RWPE1 (cell line): ENCODE measurements at places on chromosomes 6 and 20.

GRCh38 chr6:139290787-139291311 lies 949 bp downstream of the TXLNB start:
- DNase-seq: no peak

DNA sequence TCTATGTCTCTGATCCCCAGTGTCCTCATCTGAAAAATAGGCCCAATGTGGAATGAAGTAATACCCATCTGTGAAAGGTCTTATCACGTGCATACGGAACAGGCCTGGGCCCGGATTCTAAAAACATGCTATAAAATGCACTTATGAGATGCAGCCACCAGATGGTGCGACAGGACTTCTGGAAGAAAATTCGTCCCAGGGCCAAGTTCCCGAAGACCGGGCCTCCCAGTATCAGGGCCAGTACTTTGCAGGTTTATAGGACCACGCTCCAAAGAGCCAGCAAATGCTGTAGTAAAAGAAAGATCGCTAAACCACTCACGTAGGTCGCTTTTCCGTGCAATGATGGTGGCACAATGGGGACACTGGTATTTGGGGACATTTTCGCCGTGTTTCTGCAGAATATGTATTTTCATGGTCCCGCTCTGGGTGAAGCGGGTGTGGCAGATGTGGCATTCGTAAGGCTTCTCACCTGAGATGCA lies 10.6 kb downstream of the CTCFL start:
- DNase-seq: peak; percentile 88

GRCh38 chr6:9948678-9949077 lies 466.2 kb downstream of the TFAP2A start:
- no peak for DNase-seq

GRCh38 chr6:163340201-163340887 lies 74.2 kb upstream of the QKI start:
- DNase-seq: no peak

DNA sequence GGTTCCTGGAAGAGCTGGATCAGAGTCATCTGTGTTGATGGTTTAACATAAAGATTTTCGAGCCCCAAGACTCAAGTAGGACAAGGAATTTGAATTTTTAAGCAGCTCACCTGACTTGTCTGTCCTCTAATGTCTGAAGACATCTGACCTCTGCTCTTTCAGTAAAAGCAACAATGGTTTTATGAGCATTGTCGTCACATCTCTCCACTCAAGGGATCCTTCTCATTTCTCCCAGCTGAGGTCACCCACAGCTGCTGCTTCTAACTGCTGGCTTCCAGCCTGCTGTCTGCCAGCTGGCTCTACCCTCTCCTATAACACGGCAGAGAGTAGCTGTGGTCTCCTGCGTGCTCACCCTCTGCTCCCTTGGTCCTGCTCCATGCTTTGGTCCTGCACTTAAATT lies 24.7 kb upstream of the HDAC2 start:
- DNase-seq: peak; percentile 34

DNA sequence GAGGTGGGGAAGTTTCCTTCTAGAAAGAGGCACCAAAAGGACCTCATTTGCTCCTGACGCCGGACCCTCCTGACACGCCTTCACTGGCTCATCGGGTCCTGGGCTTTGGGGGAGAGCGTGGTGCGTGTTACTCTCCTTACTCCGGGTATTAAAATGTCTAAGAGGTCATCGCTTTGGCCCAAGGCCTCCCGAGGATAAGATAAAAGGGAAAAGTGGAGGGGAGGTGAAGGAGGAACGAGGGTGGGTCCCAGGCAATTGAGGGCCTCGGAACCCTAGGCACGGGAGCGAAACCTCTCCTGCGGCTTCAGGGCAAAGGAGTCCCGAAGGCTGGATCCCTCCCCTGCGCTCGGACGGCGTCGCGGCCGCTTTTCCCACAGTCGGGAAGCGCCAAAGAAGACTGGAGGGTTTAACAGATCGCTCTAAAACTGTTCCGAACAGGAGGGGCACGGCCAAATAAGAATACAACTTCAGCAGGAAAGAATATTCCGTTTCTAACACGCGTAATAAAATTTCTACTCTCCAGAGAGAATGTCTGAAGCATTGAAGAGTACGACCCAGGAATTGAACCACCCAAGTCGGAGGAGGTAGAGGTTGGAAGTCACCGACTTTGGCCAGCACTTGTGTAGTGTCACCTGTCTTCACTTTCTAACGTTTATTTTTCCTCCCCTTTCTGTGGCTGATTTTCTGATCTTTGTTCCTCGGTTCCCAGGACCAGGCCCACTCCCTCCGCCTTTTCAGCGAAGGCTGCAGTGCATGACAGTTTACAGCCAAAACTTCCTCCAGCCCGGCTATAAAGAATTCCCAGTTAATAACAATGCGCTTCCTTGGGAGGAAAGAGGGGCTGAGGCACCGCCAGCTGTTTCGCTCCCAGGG lies 2.1 kb upstream of the TBXT start:
- no peak for DNase-seq

DNA sequence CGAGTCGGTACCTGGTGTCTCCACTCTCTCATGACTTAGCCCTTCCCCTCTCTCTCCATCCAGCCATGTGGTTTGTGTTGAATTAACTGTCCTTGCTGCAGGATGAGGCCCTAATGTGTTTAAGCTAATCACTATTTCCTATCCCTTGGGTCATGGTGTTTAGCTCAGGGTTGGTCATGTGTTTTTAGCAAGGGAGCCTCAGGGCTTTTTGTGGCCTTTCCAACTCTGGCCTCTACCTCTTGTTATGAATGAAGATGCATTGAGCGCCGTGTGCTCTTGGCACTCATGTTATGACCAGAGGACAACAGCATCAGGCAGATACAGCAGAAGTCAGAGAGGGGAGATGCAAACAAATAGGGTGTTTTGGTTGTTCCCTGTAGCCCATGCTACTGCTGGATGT lies 674.2 kb upstream of the FLRT3 start:
- DNase-seq: no peak

DNA sequence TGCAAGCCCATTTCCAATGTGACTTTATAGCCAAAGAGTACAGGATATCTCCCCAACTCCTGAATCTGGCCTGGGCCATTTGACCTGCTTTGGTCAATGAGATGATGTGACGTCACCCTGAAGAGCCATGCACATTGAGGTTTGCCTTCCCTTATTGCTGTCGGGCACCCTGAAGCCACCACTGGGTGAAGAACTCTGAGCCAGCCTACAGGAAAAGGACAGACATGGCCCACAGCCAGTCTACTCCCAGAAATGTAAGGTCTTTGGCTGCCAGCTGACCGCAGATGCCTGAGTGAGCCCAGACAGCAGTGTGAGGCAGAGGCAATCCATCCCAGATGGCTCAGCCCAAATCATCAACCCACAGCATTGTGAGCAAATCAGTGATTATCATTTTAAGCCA lies 3.7 kb upstream of the SYNDIG1 start:
- no peak for DNase-seq

- DNase-seq: no peak
Observed at GRCh38 chr20:4519534-4519933, 202.2 kb upstream of the PRND start.

GRCh38 chr20:14568701-14569100 lies 231.3 kb upstream of the FLRT3 start:
- no peak for DNase-seq

GRCh38 chr6:114816678-114817077 lies 473.9 kb upstream of the HS3ST5 start:
- DNase-seq: no peak

DNA sequence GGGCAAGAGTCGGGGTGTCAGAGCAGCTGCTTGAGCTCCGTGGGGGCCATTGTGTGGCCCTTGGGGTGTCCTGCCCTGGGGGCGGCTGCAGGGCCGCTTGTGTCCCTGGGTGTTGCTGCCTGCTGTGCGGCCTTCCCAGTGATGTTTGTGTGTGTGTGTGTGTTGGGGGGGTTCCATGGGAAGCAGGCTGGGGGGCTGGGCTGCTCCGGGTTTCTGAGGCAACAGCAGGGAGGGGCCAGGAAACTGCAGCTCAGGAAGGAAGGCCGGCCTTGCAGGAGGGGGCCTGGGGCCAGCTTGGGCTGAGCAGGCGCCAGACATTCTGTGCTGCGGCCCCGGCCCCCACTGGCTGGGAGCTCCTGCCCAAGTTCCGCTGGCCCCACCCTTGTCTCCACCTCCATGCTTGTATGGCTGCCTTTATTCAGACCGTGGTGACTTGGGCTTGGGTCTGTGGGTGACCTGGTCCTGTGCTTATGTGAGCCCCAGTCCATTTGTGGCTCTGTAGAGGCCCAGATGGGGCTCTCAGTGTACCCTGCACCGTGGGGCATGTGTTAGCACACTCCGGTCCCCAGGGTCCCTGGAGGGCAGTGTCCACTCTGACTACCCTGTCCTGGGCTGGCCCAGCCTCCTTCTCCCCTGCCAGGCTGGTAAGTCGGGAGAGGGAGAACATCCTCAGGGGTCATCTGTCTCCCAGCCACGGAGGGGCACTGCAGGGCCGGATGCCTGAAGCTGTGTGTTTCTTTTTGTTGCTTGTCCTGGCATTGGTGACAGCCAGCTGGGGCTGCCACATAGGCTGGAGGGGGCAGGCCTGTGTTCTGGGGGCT lies 4.6 kb upstream of the SOX18 start:
- no peak for DNase-seq

GRCh38 chr6:30768634-30769087 lies 24.3 kb upstream of the IER3 start:
- DNase-seq: no peak

DNA sequence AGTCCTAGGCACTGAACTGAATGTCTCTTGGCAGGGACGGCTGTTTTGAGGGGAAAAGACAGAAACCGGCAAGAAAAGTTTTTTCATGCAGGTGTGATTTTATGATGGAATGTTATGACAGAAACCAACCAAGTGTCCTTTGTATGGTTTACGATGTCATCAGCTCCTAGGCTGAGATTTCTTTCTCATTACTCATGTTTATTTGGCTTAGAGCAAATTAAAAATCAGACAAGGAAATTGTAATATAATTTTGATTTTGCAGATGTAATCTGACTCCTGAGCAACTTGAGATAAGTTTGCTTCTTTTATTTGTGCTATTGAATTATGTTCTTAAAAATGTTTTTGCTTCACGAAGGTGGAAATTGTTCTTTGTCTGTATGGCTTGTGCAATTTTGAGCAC lies 58.8 kb upstream of the MAP3K7 start:
- no peak for DNase-seq

GRCh38 chr6:116557893-116558292 lies 4.3 kb downstream of the CALHM4 start:
- DNase-seq: peak; percentile 86

GRCh38 chr6:44800171-44800783 lies 412.8 kb downstream of the CDC5L start:
- DNase-seq: no peak

GRCh38 chr6:70717038-70717801 lies 49.5 kb downstream of the SMAP1 start:
- DNase-seq: no peak

- no peak for DNase-seq
Observed at GRCh38 chr6:124446961-124447360, 515.3 kb upstream of the RNF217 start.

- no peak for DNase-seq
Observed at GRCh38 chr6:75673884-75674283, 72.2 kb downstream of the SENP6 start.

GRCh38 chr6:150662814-150663213 lies 63.1 kb downstream of the PLEKHG1 start:
- no peak for DNase-seq

DNA sequence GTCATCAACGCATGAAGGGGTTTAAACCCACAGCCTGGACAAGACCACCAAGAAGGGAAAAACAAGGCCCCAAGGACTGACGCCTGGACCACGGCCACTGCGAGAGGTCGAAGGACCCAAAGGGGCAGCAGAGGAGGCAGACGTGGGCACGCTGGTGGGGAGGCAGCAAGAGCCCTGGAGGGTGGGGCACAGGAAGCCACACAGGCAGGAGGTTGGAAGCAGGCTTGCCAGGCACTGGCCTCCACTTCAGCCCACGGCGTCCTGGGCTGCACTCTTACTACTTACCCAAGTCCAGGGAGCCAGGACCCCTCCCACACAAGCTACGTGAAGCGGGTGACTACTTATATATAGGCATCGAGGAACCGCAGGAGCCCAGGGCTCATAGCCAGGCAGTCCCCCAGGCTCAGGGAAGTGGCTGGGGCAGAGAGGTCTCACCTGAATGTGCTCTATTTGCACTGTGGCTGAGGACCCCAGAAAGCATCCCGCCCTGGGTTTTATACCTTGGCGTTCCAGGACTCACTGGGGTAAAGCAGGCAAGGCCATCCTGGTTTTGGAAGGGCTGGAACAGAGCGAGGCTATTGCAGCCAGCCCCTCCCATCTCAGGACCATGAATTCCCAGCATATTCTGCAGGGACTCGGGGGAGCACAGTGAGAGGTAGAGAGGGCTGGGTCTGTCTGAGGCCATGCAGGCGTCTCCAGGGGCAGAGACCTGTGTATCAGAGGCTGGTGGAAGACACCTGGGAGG lies 113.8 kb upstream of the AFDN start:
- DNase-seq: no peak

DNA sequence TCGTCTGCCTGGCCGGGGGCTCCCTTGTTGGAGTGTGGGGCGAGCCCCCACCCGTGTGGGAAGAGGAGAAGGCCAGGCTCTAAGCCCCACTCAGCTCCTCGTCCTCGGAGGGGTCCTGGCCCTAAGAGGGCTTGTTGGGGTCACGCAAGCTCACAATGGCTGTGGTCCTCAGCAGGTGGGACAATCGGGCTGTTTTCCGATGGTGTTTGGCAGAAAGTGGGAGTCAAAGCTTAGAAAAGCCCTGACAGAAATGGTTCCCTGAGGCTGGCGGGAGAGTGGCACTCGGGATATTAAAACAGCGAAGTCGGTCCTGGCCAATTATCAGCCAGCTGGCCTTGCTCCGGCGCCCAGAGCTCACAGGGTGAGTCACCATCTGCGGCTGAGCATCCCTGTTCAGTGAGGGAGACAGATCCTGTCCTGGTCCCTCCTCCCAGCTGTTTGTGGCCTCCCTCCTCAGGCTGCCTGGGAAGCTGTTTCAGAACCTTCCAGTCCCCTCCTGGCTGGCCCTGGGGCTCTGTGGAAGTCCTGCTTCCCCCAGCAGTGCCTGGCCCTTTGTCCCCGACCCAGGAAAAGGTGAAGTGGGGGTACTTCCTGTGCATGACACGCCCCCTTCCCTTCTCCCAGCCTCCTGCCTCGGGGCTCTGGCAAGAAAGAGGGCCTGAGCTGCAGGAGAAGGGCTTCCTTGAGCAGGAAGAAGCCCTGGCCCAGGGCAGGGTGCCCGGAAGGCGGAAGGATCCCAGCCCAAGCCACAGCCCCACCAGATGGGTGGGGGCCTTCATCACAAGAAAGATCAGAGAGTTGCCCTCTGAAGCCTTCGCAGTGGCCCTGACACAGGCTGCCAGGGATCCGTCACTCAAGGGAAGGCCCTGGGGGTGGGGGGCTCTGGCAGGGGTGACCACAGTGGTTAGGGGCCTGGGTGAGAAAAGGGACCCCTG lies 53.6 kb upstream of the BHLHE23 start:
- peak; percentile 68 for DNase-seq

- peak; percentile 64 for DNase-seq
Observed at GRCh38 chr6:13486679-13487121, 700 bp downstream of the GFOD1 start.

DNA sequence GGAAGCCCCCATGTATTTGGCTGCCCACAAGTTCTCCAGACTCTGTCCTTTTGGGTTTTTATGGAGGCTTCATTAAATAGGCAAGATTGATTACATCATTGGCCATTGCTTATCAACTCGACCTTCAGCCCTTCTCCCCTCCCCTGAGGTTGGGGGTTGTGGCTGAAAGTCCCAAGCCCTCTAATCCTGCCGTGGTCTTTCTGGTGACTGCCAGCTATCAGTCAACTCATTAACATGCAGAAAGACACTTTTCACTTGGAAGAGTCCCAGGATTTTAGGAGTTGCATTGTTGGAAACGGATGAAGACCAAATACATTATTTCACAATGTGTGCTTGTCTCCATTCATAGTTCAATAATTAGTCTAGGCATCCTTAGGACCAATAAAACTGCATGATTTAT lies 9.5 kb downstream of the CDC5L start:
- DNase-seq: no peak
